Neural crest cell (in vitro differentiated cells): ENCODE measurements at places on chromosomes 3 and 15. TPM values are rescaled to one million over a fixed set of nuclear protein-coding genes. Genes with fewer than 3 reads are reported as not detected.

DNA sequence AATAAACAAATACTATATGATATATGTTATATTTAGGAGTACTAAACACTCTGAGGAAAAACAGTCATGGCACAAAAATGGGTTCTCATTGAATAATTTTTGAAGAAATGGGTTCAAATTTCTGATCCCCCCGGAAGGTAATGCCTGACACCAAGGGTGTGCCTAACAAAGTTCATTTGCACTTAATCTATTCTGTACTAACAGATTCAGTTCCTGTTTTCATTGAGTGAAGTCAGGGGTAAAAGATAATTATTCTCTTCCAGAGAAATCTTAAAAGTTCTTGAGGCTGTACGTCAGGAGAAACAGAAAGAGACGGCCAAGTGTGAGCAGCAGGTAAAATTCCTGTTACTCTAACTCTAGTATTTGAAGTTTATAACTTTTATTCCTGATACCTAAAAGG is 34.5 kb upstream of the TMEM42 start:
- no peak for DNase-seq

DNA sequence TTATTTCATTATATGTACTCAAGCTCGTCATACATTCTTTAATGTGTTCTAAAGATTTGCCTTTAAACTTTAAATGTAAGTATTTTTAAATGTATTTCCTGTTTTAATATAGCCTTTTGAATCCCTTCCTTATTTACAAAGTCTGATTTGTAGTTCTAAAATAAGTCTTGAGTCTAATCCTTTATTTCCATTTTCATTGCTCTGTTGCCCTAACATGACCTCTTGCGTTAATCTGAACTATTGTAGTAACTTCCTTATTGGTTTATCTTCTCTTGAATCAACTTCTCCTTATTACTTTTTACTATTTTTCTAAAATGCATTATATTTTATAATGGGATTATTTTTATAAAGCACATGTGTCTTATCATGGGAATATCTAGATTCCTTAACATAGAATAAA is 24.0 kb downstream of the KNL1 start:
- no peak for DNase-seq

The GLDN gene
- total RNA-seq, result 1.7 and 2.4 TPM in 2 replicates

The MAGEL2 gene
- total RNA-seq, result 11.9 and 13.1 TPM in 2 replicates

DNA sequence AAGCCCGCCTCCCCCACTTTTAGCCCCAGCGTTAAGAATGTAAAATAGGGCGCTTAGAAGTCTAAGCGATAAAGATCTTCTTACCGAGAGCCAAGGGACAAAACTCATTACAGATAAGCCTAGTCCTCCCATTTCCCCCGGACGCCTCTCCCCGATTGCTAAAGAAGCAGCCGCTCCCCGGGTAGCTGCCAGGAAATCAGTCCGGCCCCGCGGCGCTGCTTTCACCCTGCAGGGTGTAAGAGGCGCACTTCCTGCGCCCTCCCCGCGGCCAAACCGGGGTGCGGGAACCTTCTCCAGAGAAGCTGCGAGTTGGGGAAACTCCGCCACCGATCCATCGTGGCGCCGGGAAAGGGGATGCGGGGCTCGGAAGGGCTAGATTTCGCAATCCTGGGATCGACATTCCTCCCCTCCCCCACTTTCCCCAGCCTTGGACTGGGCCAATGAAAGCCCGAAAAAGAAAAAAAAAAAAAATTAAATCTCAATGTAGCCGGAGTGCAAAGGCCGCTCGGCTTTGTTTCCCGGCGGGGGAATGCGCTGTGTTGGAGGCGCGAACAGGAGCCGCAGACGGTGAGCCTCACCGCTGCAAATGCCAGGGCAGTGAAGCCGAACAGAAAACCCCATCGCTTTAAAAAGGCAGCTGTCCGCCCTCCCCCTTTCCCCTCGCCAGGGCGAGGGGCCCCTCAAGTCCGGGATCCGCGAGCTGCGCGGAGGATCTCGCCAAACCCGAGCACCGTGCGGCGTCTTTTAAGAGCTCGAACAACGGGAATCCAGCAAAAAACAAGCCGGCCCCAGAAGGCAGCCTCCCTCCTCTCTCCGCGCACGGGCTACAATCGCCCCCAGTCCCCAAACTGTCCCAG is 626 bp upstream of the PTPRG start:
- DNase-seq, result peak; percentile 65

The IL20RB gene
- total RNA-seq, result 1.7 and 2.0 TPM in 2 replicates

- DNase-seq, result no peak
Observed at GRCh38 chr15:91456921-91457320, 356.9 kb downstream of the SV2B start.

DNA sequence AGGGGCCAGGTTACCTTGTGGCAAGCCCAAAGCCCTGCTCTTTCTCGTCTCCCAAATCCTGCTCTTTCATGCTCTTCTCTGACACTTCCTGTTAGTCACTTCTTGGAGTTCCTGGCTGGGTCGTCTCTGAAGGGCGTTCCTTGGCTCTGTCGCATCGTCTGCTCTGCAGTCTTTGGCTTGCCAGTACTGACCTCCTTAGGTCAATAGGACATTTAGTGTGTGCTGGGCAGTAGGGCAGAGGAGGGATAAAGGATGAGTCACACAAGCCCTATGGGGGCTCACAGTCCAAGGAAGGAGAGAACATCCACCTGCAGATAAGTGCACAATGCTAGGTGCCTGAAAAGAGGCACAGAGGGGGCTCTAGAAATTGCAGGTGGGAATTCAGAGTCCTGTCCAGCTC is 87.5 kb downstream of the FAM43A start:
- DNase-seq, result no peak

- no peak for DNase-seq
Observed at GRCh38 chr15:36880224-36880912, 220.0 kb downstream of the MEIS2 start.

- DNase-seq, result no peak
Observed at GRCh38 chr3:187186375-187186774, 10.9 kb upstream of the RTP1 start.

DNA sequence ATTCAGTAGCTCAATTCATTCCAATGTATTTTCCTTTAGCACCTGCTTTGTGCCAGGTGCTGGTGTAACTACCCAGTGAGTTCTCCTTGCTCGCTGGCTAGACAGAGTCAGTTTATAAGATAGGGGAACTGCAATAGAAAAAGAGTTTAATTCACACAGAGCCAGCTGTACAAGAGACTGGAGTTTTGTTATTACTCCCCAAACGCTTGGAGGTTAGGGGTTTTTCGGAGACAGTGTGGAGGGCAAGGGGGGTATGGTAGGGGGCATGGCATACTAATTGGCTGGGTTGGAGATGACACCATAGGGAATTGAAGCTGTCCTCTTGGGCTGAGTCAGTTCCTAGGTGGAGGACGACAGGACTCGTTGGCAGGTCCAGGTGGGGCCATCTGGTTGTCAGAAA is 5.4 kb upstream of the CFAP91 start:
- no peak for DNase-seq

GRCh38 chr3:177499779-177500423 is 302.6 kb upstream of the TBL1XR1 start:
- no peak for DNase-seq

DNA sequence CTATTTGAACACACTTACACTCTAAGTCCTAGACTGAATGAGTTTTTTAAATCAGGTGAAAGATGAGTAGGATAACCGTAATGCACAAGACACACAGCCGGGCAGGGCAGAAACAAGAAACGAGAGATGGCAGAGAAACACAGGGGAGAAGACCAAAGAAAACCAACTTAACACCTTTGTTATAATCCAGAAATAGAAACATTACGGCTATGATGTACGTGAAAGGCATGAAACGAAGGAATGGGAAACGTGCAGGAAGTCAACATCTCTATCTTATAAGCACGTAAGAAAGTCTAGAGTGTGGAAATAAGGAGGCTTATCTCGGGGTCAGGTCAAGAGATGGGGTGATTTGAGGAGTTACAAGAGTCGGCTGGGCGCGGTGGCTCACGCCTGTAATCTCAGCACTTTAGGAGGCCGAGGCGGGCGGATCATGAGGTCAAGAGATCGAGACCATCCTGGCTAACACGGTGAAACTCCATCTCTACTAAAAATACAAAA is 1.9 kb upstream of the TNFSF10 start:
- no peak for DNase-seq

GRCh38 chr3:147793841-147794240 is 384.7 kb downstream of the ZIC1 start:
- DNase-seq, result no peak

GRCh38 chr3:27758083-27758482 is 36.0 kb upstream of the EOMES start:
- no peak for DNase-seq

The PRR20G gene
- total RNA-seq, result not detected in 2 replicates

- no peak for DNase-seq
Observed at GRCh38 chr15:51846066-51846462, 16.6 kb downstream of the TMOD3 start.

DNA sequence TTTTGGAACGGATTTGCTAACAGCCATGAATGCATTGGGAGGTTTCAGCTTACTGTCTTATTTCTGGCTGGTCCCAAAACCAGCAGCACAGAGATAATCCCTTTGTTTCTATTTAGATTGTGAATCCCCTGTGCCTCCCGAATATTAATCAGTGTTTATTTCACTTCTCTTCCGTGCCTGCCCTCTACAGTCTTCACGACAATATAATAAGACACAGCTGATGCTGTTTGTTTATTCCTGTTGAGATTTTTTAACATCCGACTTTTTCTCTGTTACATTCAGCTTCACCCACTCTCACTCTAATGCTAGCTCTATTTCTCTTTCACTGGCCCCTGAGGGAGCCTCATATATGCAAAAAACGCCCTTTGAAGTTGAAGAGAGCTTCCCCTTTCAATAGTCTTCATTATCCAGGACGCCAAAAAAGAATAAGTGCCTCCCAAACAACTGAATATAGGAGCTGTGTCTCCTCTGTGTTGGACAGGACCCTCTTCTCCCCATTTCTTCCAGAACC is 995.3 kb downstream of the ROBO2 start:
- peak; percentile 1 for DNase-seq

The EFL1 gene
- 28.0 and 28.5 TPM in 2 replicates for total RNA-seq

GRCh38 chr15:58748852-58749531 is 515 bp downstream of the ADAM10 start:
- peak; percentile 54 for DNase-seq

DNA sequence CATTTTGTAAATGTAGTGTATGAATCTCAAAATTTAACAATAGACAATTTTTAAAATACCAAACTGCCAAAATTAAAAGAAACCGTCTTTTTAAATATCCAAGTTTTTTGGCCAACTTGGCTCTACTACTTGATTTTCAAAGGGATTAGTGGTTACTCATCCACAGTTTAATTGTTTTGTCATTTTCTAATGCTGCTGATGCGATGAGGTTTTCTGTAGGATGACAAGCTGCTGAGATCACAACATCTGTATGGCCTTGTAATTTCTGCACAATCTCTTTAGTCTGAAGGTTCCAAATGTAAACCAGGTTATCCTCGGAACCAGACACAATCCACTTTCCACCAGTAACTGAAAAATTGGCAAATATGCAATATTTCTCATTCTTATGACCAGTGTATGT is 1.5 kb downstream of the WDR5B start:
- DNase-seq, result no peak

The DCBLD2 gene
- total RNA-seq, result 89.1 and 91.9 TPM in 2 replicates

GRCh38 chr3:4850211-4850927 is 128.9 kb upstream of the BHLHE40 start:
- no peak for DNase-seq

DNA sequence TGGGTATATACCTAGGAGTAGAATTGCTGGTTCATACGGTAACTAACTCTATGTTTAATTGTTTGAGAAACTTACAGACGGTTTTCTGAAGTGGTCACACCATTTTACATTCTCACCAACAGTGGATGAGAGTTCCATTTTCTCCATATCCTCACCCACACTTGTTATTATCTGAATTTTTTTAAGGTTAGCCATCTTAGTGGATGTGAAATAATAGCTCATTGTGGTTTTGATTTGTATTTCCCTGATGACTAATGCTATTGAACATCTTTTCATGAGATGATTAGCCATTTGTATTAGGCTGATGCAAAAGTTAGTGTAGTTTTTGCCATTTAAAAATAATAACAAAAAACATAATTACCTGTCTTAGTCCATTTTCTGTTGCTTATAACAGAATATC is 18.6 kb downstream of the CSTA start:
- no peak for DNase-seq

GRCh38 chr3:21544076-21544462 is 206.9 kb downstream of the ZNF385D start:
- DNase-seq, result no peak

The ADCY5 gene
- total RNA-seq, result 2.2 and 2.8 TPM in 2 replicates

The SLC22A13 gene
- 0.19 and 0.41 TPM in 2 replicates for total RNA-seq

The POLQ gene
- total RNA-seq, result 16.9 and 17.8 TPM in 2 replicates

The RHCG gene
- total RNA-seq, result not detected in 2 replicates

DNA sequence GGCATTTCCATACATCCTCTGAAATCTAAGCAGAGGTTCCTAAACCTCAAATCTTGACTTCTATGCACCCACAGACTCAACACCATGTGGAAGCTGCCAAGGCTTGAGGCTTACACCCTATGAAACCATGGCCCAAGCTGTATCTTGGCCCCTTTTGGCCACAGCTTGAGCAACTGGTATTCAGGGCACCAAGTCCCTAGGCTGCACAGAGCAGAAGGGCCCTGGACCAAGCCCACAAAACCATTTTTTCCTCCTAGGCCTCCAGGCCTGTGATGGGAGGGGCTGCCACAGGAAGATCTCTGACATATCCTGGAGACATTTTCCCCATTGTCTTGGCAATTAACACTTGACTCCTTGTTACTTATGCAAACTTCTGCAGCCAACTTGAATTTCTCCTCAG is 54.4 kb upstream of the IL12A start:
- no peak for DNase-seq

GRCh38 chr15:40087991-40088928 is 20.4 kb downstream of the BMF start:
- DNase-seq, result no peak

The ROPN1 gene
- not detected in 2 replicates for total RNA-seq
